ENCODE measurements at places on chromosomes 16 and 17.

GRCh38 chr17:16474012-16474725, 17.8 kb downstream of the LRRC75A start:
- DNase-seq: no peak

DNA sequence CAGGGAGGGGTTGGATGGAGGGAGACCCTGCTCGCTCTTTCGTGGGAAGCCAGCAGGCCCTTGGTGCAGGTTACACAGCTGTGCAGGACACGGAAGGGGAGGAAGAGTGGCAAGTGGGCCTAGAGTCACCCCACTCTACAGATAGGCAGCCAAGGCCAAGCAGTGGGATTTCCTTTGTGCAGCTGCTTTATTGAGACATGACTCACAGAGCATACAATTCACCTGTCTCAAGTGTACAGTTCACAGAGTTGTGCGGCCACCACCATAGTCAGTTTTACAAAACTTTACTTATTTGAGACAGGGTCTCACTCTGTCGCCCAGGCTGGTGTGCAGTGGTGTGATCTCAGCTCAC, 91.2 kb upstream of the CIBAR2 start:
- no peak for DNase-seq

DNA sequence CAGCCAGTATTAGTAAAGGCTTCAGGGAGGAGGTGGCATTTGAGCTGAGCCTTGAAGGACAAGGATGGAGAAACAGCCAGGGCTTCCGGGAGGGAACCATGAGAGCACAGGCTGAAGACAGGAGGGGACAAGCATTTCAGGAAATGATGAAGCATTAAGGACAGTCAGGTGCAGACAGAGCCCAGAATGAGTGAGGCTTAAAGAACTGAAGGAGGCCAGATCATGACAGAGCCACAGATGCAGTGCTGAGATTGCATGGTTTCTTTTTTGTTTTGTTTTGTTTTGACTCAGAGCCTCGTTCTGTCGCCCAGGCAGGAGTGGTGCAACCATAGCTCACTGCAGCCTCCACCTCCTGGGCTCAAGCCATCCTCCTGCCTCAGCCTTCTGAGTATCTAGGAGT, 211.5 kb downstream of the SOX9 start:
- DNase-seq: no peak

DNA sequence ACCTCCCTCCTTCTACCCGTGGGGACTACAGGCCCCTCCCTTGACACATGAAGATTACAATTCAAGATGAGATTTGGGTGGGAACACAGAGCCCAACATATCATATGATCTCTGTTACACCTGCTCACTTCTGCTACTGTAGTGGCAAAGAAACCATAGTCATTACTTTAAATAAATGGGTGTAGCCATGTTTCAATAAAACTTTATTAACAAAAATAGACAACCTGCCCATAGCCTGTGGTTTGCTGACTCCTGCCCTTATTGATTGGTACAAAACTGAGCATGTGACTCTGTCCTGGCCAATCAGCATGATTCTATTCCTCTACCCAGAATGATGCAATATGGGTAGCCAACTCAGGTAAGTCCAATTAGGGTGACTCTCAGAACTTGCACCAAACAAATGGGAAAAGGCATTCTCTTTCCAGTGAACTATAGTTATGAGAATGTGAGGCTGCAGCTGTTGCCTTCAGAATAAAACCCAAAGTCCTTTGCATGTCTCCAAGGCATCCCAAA, 15.7 kb upstream of the ERCC4 start:
- no peak for DNase-seq

DNA sequence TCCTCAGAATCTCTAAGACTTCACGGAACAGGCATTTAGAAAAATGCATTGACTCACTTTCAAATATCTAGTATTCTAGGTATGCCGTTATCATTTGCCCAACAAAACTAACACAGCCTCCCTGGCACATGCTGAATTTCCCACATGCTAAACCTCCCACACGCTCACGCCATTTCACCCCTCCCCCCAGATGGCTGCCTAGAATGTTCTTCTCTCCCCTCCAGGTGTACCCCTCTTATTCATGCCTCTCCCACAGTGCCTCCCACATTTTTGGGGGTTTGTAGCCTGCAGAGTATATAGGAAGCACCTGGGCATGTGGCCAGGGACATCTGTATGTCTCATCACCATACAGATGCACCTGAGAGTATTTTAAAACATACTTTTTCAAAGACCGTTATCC, 38.2 kb upstream of the ICAM2 start:
- DNase-seq: no peak

DNA sequence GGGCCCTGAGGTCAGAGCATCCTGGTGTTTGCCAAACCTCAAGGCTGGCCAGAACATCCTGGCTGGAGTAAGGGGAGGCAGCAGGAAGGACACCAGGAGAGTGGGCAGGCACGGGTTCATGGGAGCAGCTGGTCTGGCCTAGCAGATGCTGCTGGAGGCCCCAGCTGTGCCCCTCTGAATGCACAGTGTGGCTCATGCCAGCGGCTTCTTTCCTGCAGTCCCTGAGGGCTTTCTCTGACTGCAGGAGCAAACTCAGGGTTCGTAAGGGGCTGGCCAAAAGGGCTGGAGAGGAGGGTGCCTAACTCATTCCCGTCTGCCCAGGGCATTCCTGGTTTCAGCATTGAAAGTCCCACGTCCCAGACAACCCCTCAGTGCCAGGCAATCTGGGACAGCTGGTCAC, 78.7 kb downstream of the ZDHHC7 start:
- DNase-seq: no peak

- DNase-seq: no peak
Measured at GRCh38 chr16:726438-727290, at the start of the genes CCDC78 and HAGHL. CCDC78 (minus strand) TSS chr16:726443; CDS start chr16:726367, 76 bp downstream. HAGHL (plus strand) TSS chr16:727106; CDS start chr16:727510, 404 bp downstream.

DNA sequence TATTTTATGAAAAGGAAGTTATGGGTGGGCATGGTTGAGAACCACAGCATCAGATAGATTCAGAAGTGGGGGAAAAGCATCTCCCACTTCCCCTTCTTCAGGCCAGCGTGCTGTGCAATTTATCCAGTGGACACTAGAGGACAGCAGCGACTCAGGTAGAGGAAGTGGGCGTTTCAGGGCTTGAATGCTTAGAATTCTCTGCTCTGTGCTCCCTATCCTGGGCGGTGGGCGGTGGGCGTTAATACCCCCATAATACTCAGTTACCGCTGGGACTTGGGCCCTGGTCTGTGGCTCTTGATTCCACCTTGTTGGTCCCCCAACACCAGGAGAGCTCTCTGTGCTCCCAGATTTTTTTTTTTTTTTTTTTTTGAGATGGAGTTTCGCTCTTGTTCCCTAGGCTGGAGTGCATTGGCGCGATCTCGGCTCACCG, 3.7 kb upstream of the LYZL6 start:
- DNase-seq: no peak

GRCh38 chr16:78605548-78606101, 506.2 kb downstream of the WWOX start:
- DNase-seq: no peak

GRCh38 chr16:46828943-46829342, 2.0 kb downstream of the C16orf87 start:
- DNase-seq: no peak

- DNase-seq: no peak
Measured at GRCh38 chr17:41029633-41030245, at the start of gene KRTAP1-4. KRTAP1-4 (minus strand) TSS chr17:41030195; CDS start chr17:41030078, 117 bp downstream.

GRCh38 chr16:80720804-80721371, 83.5 kb downstream of the CDYL2 start:
- no peak for DNase-seq

DNA sequence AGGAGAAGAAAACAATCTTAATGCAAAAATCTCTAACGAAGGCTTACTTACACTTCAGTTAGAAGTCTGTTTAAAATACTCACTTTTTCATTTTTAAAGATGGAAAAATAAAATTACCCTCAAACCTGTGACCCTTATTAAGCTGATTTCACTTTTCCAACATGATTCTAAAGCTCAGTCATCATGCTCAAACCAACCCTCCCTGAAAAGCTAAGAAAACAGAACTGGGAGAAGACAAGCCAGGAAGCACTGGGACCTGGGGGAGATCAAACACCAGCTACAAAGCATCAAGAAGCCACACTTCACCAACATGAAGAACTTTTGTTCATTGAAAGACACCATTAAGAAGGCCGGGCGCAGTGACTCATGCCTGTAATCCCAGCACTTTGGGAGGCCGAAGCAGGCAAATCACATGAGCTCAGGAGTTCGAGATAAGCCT, 88.8 kb downstream of the LITAF start:
- no peak for DNase-seq

GRCh38 chr17:82097184-82097918, 685 bp downstream of the FASN start:
- no peak for DNase-seq
